ENCODE measurements at places on chromosomes 4 and X.

GRCh38 chrX:149074398-149074797, 430.7 kb downstream of the IDS start:
- no peak for DNase-seq

DNA sequence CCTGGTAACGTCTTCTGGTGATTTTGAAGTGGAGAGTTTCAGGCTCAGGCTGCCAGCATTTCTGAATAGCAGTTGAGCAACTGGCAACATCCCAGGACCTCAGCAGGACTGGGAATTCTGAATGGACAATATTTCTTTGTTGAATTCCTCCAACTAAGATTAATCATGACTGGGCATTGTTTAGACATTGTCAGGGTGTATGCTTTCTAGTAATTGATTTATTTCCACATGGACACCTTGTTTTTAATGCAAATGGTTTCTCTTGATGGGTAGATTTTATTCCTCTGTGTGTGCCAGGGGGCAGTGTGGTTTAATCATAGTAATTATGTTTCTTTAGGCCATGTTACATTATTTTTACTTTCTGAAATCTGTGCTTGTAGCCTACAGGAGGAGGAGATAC, 1004.7 kb upstream of the LCORL start:
- DNase-seq: no peak

DNA sequence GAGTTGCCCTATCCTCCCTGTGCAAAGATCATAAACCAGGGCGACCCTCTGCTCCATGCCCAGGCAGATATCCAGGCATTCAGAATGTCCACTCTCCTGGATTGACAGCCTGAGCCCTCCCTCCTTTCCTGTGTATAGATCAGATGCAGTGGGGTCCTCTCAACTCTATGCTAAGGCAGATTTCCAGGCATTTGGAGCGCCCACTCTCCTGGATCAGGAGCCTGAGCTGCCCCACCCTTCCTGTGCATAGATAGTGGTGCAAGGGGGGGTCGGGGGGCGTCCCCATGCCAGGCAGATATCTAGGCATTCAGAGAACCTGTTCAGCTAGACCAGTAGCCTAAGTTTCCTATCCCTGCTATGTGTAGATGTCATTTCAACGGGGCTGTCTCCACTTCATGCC, 941.1 kb downstream of the PCDH19 start:
- no peak for DNase-seq

- DNase-seq: no peak
Observed at GRCh38 chr4:71229477-71230270, 109.1 kb upstream of the SLC4A4 start.

- DNase-seq: no peak
Observed at GRCh38 chr4:1667273-1667672, 16.8 kb downstream of the FAM53A start.

DNA sequence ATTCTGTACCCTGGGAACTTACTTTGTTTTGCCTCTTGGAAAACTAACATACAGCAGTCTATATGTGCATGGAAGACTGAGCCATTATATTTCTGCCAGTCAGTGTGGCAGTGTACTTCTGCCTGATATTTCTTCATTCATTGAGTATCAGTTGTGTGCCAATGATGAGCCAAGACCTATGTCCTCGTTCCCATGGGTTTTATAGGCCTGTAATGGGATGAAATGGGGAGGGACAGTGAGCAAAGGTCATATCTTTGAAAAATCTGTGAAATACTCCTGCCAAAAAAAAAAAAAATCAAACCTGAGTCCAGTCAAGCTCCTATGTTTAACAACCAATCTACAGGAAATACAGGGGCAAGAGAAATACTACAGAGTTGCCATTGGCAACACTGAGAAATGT, 9.1 kb downstream of the NSD2 start:
- DNase-seq: no peak

GRCh38 chrX:45172890-45173289, 27.8 kb downstream of the DIPK2B start:
- DNase-seq: no peak

GRCh38 chr4:39846705-39847104, 131.0 kb downstream of the PDS5A start:
- no peak for DNase-seq

GRCh38 chr4:158624889-158625478, 46.7 kb downstream of the C4orf46 start:
- DNase-seq: no peak

GRCh38 chr4:83108101-83108861, 6.2 kb downstream of the PLAC8 start:
- DNase-seq: peak; percentile 30

GRCh38 chr4:150588316-150588715, 6.4 kb downstream of the MAB21L2 start:
- DNase-seq: no peak

DNA sequence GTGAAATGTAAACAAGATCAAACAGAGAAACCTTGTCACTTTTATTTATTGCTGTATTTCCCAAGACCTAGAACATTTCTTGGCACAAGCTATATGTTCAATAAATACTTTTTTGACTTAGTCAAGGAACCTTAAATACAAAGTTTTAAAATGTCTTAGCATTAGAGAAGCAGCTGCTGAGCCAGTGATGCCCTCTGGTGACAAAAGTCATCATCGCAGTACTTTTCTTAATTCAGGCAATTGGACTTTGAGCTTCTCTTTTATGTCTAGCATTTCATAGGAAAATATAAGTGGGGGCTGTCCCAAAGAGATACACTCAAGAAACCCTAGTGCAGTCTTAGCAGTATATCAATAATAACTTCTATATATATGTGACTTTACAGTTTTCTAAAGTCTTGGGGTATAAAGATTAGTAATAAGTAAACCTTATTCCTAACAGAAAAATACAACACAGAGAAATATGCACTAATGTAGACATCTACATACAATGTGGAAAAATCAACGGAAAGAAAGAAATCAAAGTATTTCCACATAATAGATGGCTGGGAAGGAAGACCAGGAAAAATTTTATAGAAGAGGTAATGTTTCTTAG, 118.4 kb downstream of the DTHD1 start:
- DNase-seq: peak; percentile 52

DNA sequence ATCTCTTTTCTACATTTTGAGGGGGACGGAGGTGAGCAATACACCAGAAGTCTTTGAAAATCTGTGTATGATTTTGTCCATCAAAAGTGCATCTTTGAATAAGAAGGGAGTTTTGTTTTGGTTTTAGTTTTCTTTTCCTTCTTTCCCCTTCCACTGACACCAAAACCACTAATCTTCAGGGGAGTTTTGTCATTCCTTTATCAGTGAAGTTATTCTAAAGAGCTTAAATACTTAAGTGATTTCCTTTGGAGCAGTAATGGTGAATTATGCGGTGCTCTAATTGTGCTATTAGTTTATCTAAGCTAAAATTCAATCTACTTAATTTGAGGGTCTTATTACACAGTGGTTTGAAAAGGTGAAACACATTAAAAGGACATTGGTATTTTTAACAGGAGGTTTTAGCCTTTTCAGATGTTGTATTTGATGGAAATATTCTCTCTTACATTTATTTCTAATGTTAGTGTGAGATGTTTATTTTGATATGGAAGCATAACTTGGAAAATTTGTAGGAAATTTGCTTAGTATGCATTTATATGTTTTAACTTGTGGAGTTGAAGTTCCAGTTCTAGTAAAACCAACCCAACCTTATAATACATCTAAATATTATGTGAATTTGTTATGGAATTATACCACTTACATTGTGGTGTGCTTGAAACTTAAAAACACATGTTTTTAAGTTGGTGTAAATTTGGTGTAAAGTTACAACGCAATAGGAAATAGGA, 124.9 kb downstream of the PCDH7 start:
- no peak for DNase-seq

DNA sequence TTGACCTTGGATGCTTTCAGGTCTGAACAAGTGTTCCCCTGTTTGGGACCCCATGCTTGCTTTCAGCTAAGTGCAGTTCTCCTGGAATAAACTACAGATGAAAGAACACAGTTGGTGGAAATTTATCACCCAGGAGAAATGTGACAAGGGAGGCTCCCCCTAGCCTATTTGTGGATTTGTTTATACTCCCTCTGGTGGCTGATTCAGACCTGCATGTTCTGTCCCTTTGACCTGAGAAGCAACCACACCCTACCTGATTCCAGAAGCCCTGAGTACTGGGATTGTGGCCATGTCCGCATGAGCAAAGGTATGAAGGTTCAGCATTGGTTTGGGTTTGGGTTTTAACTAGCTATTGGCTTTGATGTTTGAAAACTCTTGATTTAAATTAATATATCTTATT, 440.9 kb downstream of the MID1IP1 start:
- peak; percentile 16 for DNase-seq

GRCh38 chr4:182144626-182145333, 98.4 kb upstream of the TENM3 start:
- no peak for DNase-seq

DNA sequence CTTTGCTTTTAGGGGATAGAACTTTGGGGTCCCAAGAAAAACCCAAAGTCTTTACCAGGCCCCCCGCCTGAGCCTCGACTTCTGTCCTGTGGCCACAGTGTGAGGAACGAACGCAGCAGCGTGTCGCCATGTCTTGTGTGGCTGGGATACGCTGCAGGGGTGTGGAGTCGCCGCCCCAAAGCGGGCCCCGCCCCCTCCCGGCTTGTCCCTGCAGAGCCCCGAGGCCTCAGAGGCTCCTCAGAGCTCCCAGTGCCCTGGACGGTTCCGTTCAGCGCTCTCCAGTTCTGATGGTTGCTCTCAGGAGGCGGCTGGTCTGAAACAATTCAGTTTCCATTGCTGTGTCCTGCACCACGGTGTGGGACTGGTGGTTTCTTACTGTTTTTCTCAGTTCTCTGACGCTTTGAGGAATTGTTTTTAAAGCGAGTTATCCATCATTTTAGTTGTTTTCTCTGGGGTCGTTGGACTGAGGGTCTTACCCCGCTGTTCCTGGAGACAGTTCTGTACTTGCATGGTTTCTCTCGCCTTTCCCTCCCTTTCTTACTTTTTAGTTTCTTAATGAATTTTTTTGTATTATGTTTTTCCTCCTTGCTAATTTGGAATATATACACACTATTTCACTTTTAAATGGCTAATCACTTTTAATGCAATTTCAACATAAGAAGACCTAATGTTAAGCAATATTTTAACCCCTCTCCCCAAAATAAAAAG, 1.6 kb upstream of the IDUA start:
- DNase-seq: peak; percentile 67

GRCh38 chrX:2445662-2446623, 54.8 kb downstream of the DHRSX start:
- no peak for DNase-seq

DNA sequence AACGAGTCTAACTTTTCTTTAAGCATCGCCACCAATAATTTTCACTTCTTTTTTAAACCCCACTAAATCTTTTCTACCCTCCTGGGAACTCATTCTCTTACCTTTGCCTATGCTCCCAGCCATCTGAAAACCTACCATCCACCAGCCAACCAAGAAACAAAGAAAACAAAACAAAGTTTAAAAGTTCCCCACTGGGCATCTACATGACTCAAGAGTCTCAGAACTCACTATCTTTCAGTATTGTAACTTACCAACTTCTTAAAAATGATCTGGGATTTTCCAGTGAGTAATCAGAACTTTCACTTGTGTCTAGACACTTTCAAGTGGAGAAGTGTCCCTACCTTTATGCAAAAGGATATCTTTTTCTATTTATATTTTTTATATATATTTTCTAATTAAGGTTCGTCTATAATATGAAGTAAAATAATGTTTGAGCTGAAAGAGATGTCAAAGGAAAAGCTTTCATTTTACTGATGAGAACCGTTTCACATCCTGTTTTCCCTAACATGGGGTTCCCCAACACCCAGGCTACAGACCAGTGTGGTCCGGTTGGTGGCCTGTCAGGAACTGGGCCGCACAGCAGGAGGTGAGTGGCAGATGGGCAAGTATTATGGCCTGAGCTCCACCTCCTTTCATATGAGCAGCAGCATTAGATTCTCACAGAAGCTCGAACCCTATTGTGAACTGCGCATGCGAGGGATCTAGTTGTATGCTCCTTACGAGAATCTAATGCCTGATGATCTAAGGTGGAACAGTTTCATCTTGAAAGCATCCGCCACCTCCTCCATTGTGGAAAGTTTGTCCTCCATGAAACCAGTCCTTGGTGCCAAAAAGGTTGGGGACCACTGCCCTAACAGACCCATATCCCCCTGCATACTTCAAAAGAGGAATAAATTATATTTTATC, 9.8 kb upstream of the TIGD2 start:
- no peak for DNase-seq

DNA sequence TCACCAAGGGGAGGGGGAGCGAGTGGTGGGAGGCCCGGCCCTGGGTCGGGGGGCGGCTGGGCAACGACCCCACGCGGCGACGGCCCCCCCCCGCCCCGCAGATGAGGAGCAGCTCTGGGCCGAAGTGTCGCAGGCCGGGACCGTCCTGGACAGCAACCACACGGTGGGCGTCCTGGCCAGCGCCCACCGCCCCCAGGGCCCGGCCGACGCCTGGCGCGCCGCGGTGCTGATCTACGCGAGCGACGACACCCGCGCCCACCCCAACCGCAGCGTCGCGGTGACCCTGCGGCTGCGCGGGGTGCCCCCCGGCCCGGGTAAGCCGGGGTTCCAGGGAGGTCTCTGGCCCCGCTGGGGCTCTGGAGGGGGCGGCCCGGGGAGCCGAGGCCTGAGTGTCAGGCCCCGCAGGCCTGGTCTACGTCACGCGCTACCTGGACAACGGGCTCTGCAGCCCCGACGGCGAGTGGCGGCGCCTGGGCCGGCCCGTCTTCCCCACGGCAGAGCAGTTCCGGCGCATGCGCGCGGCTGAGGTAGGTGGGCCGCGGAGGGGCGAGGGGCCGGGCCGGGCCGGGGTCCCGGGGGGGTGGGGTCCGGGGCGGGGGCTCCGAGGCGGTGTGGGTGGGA, 8.7 kb upstream of the FGFRL1 start:
- no peak for DNase-seq

DNA sequence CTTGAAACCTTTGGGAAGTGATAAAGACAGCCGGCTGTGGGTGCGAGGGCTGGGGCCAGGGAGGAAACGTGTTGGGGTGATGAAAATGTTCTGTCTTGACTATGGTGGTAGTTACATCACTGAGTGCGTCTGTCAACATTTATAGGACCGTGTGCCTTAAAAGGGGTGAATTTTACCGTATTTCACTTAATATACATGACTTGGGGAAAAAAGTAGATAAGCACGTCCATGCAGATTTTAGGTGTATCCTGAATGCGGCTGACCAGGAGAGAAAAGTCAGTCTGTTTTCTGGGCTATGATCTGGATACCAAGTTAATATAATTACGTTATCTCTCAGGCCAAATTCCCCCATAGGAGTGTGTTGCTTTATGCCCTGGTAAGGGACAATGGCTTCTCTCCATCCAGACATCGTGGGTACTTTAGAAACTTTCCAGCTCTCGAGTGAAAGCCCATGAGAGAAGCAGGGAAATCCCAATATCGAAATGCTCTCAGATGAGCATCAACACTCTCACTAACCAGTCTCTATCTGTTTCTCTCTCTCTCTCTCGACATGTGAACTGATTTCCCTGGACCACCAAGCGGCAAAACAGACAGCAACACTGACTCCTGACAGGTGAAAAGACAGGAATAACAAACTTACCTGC, 71.5 kb downstream of the IRF2 start:
- DNase-seq: no peak
